Activated CD8-positive, alpha-beta memory T cell treated with anti-CD3 and anti-CD28 coated beads for 36 hours (primary cell): ENCODE measurements at places on chromosomes 6 and 20. TPM values are rescaled to one million over a fixed set of nuclear protein-coding genes. Genes with fewer than 3 reads are reported as not detected.

Gene SUMO4
- total RNA-seq, result 3.2 TPM

Gene CRISP3
- not detected for total RNA-seq

Gene ATP6V1G2
- 1.4 TPM for total RNA-seq

Gene HAO1
- not detected for total RNA-seq

Gene LBP
- not detected for total RNA-seq

Gene PLCB1
- 12.8 TPM for total RNA-seq

Gene HLA-DPA1
- total RNA-seq, result 43.5 TPM

Gene ACTL10
- 4.2 TPM for total RNA-seq

Gene BPIFB4
- total RNA-seq, result not detected

Gene TRIM15
- total RNA-seq, result not detected

Gene SLC22A1
- 0.75 TPM for total RNA-seq

Gene OSER1
- 22.3 TPM for total RNA-seq

Gene LY6G5C
- 3.1 TPM for total RNA-seq

Gene NOX3
- not detected for total RNA-seq

Gene ZC2HC1B
- not detected for total RNA-seq

Gene BAG2
- 12.5 TPM for total RNA-seq

Gene TFAP2A
- total RNA-seq, result not detected

Gene MDFI
- not detected for total RNA-seq

Gene TBX18
- not detected for total RNA-seq

Gene VSTM2L
- not detected for total RNA-seq

Gene ZNF334
- 2.6 TPM for total RNA-seq

Gene IMPG1
- not detected for total RNA-seq

Gene ANGPT4
- total RNA-seq, result not detected

Gene SLC52A3
- total RNA-seq, result not detected

Gene TRIM27
- 65.0 TPM for total RNA-seq

Gene HTR1E
- total RNA-seq, result not detected

Gene SIRPG
- 16.5 TPM for total RNA-seq

Gene ADGRB3
- not detected for total RNA-seq

Gene B4GALT5
- total RNA-seq, result 37.6 TPM
